ENCODE measurements at places on chromosomes 5 and 9.

GRCh38 chr5:141957367-141957996, 520 bp downstream of the PCDH12 start:
- DNase-seq, result no peak

DNA sequence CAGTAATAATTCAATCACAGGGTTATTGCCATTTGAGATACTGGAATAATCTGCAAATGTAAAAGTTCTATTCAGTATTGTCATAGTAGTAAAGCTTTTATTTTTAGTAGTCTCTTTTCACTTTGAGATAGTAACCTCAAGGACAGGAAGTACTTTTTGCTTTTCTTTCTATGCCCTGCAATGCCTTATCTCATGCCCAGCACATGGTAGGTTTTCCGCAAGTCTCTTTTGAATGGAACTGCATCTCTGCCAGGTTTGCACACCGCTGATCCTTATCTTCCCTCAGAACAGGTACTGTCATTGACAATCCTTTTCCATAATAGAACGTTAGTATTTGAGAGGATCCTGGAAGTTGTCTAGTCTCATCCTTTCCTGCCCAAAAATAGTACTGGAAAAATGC, 91.8 kb upstream of the IFNK start:
- no peak for DNase-seq

DNA sequence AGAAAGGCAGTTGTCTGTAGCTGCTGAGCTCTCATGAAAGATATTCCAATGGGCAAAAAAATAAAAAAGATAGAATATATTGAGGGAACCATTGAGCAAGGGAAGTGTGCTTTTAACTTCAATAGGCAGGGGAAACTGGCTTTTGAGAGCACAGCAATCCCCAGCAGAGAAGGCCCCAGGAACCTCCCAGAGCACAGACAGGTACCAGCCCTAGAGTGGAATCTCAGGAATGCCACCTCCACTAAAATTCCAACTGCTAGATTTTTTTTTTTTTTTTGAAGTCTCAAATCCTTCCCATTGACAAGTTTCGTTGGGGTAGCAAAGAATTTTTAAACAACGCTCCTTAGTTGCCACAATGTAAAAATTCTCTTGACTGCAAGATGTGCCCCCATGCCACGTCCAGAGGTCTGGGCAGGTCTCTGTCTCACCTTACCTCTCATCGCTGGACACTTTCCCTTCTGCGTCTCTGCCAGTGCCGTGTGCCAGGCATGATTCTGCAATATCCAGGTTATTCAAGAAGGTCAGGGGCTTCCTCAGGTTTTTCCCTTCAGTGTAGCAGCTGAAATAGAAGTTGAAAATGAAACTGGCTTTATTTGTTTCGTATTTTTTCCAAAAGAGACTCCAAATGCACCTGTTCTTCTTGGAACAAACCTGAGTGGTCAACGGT, 64.2 kb upstream of the IRX1 start:
- DNase-seq, result no peak

DNA sequence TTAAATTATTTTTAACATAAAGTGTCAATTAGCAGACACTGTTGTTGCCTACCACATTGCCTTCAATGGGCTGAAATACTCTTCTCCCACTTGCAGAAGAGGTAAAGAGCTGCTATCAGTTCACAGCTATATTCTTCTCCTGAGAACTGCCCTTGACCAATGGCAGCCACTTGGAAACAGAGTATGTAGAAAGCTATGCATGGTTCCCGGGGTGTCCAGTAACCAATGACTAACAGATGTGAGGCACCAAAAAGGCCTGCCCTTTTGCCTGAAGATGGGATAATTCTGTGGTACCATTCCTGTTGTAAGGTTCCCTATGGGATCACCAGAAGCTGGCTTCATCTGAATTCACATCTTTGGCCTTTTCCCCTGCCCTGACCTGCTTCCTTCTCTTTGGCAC, 181.4 kb upstream of the MAP3K1 start:
- no peak for DNase-seq

DNA sequence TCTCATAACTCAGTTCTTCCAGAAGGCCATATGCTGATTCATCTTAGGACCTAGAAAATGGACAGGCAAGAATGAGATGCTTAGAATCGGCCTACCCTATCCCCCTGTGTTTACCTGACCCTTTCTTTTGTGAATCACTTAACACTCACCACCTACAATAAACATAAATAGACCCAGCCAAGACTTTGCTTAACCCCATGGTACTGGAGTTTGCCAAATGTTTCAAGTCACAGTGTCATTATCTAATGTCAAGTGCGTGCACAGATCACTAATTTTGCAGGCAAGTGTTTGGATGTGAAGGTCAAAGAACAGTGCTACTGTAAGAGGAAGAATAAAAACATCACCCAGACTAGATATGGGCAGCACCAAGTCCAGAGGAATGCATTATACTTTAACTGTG, 77.5 kb downstream of the GLIS3 start:
- no peak for DNase-seq

GRCh38 chr5:123220621-123221146, 131.6 kb downstream of the PRDM6 start:
- no peak for DNase-seq

GRCh38 chr5:130234816-130235215, 330.6 kb downstream of the CHSY3 start:
- no peak for DNase-seq

DNA sequence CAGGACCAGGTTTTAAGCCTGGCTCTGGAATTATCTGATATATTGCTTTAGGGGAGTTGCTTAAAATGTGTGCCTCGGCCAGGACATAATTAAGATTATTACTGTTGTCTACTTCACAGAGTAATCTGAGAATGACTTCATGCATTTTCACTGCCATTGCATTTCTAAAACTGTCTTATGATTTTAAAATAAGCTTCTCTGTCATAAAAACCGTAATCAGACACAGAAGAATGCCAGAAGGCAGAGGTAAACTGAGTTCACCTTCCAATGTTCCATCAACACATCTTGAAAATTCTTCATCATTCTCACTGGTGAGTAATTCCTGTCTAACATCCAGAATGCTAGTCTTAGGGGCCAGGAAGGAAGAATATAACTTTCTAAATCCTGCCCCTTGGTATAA, 47.1 kb downstream of the ISOC1 start:
- DNase-seq, result no peak

DNA sequence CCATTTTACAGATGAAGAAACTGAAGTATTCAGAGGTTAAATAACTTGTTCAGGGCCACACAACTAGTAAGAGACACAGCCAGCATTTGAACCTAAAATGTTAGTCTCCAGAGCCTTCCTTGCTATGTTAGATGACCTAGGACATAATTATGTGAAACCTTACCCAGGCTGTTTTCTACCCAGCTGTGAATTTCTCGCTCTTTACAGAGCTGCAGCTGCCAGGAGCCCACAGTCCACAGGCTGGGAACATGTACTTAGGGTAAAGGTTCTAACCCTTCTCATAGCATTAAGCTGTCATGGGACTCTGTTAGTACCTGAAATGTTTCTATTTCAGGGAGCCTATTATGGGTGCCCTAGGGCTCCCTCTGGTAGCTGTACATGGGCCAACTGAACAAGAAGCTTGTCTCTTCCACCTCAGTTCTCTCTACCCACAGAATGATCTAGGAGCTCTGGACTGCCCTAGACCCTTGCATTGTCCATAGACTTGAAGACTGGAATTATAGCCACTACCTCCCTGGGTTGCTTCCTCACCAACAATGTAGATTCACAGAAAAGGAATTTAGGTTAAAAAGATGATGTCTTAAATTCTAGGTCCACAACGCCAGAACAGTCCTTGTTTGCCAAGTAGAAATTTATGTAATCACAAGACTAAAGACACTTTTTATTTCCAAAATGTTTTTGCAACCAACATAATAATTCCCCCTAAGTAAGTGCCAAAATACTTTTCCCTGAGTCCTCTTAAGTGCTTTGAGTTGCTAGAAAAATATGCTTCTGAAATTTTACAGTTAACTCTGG, 262.9 kb downstream of the PIK3R1 start:
- no peak for DNase-seq

DNA sequence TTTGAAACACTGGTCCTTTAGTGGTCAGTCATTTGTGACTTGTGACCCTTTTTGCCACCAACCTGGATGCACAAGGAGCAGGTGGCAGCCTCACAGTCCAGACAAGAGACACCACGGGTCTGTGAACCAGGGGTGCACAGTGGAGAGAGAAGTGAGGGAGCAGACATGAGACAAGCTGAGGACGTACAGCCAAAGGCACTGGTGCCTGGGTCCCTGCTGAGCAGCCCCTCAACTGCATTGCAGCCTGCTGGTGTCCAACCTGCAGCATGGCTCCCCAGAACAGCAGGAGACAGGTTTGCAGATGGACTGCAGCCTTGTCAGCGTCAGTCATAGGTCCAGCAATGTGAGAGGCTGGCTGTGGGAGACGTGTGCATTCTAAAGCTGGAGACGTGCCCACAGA, 124.2 kb upstream of the FSTL4 start:
- no peak for DNase-seq

- DNase-seq, result no peak
Observed at GRCh38 chr5:174172152-174172551, 126.6 kb downstream of the NSG2 start.

DNA sequence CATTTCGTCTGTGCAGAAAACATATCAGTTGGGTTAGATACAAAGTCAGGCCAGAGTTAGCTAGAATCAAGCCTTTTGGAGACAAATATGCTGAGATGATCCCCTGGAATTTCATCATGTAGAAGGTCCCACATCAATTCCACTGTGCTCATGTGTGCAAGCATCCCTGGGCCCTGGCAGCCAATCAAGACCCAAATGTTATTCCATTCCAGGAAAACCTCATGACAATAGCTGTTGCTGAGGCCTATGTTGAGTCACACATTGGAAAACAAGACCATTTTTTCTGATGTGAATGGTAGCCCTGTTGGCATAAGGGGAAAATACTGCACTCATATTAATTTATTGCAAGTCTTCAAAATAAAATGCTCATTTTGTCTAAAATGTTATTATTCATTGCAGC, 11.5 kb downstream of the SPOCK1 start:
- no peak for DNase-seq

- DNase-seq, result no peak
Observed at GRCh38 chr5:37208883-37209797, 40.0 kb downstream of the CPLANE1 start.

DNA sequence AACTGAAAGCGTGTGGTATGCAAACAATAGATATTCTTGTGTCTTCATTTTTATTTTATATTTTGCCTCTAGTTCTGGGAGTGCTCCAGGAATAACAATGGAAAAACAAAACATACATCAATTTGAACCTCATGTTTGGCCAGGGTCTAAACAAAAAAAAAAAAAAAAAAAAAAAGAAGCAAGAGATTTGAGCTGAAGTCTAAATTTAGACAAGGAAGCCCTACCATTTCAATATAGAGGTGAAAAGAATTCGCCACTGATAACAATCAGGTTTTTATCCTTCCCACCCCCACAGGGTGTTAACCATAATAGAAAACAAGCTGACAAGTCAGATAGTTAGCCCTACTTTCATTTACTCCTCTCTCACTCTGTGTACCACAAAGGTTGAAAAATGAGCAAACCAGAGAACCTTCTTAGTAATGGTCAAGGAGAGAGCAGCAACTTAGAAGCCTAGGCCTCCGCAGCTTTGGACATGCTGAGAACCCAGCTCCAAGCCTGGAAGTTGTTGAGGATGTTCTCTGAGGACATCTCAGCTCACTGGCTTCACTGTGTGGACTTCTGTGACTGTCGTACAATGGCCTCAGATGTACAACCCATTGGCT, 118.2 kb upstream of the HMHB1 start:
- DNase-seq, result no peak

DNA sequence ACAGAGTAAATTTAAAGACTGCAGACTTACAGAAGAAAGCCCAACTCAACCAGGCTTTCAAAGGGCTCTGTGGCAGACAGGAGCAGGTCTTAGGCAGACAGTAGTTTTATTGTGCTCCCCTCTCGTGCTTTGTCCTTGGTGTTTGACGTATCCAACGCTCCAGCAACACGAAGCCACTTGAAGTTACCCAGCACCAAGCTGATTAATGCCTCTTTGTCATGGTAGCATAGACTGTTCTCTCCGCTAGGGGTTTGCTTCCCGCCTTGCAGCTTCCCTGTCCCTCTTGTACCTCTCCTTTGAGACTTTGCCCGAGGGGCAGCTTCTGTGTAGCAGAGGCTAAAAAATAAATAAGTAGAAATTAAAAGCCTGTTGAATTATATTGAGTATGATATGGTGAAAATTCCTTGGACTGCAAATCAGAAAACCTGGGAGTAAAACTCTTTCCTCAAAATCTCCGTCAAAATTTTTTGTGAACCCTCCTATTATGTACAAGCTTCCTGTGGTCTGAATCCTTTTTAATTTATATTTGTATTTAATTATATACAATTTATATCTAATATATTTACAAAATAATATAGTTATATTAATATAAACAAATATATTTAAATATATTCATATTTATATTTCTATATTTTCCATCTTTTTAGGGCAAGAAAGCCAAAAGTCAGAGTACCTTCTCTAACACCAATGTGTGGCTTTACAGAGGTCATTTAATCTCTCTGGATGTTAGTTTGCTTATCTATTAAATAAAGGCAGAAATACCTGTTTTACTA, 405.4 kb downstream of the DMAC1 start:
- no peak for DNase-seq

DNA sequence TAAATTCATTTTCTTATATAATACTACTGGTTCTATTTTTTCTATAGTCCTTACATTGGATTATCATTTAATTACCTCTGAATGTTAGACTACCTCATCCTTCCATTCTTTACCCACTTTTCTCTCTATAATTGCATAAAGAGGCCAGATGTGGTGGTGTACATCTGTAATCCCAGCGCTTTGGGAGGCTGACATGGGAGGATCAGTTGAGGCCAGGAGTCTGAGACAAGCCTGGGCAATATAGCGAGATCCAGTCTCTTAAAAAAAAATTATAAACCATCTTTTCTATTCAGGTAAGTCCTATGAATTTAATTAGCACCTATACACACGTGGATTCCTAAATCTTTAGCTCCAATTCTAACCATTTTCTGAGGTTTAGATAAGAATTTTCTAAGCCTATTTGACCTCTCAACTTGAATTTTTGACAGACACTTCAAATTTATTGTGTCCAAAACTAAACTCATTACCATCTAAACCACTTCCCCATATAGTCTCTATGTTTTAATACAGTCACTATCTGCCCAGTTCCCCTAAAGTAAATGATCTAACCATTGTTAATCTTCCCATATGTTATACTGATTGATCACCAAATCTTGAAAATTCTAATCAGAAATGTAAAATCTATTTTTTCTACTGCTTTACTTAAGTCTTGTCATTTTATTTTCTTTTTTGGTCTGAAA, 33.0 kb upstream of the CHD1 start:
- no peak for DNase-seq

All from T-helper 2 cell (primary cell).